ENCODE measurements at places on chromosomes 4 and X. TPM values are rescaled to one million over a fixed set of nuclear protein-coding genes. Genes with fewer than 3 reads are reported as not detected.

GPR119 gene
- total RNA-seq = not detected

SMIM10 gene
- total RNA-seq = 11.3 TPM

DAPP1 gene
- total RNA-seq = 0.39 TPM

DCX gene
- total RNA-seq = not detected

CT47B1 gene
- not detected for total RNA-seq

N4BP2 gene
- 4.8 TPM for total RNA-seq

TREX2 gene
- total RNA-seq = not detected

MYOZ2 gene
- total RNA-seq = 0.08 TPM

RBM47 gene
- 1.7 TPM for total RNA-seq

TEX11 gene
- total RNA-seq = not detected

FDCSP gene
- 7.7 TPM for total RNA-seq

TKTL2 gene
- not detected for total RNA-seq

ABCD1 gene
- 14.0 TPM for total RNA-seq

ATP5ME gene
- total RNA-seq = 74.6 TPM

CENPVL2 gene
- total RNA-seq = not detected

ZNF518B gene
- 40.2 TPM for total RNA-seq

DMRTC1 gene
- not detected for total RNA-seq

ETDC gene
- total RNA-seq = not detected

SLC9B1 gene
- total RNA-seq = not detected

ACE2 gene
- not detected for total RNA-seq

ADGRG4 gene
- total RNA-seq = not detected

CXCL11 gene
- not detected for total RNA-seq

MAGEB1 gene
- not detected for total RNA-seq

BCORL1 gene
- 2.5 TPM for total RNA-seq

CCSER1 gene
- total RNA-seq = under 0.01 TPM

USP26 gene
- not detected for total RNA-seq

USP17L5 gene
- total RNA-seq = not detected

CT45A1 gene
- not detected for total RNA-seq

SAGE1 gene
- not detected for total RNA-seq

PAGE4 gene
- not detected for total RNA-seq

IBSP gene
- total RNA-seq = not detected

FRMPD3 gene
- total RNA-seq = not detected

UGT2A1 gene
- not detected for total RNA-seq

LIMCH1 gene
- total RNA-seq = 1.4 TPM

SERPINA7 gene
- not detected for total RNA-seq

ENPEP gene
- total RNA-seq = 0.64 TPM

IGFBP7 gene
- 215 TPM for total RNA-seq

HELT gene
- total RNA-seq = not detected

SATL1 gene
- not detected for total RNA-seq

FHIP1A gene
- total RNA-seq = 2.6 TPM

DNASE1L1 gene
- 58.0 TPM for total RNA-seq

CXCL8 gene
- 842 TPM for total RNA-seq

PDGFRA gene
- 159 TPM for total RNA-seq

OCIAD2 gene
- 17.5 TPM for total RNA-seq

DDIT4L gene
- total RNA-seq = 0.26 TPM

FAM184B gene
- total RNA-seq = not detected
